ENCODE measurements at places on chromosomes 6 and 20.

GRCh38 chr20:64209148-64209547 is 44.9 kb downstream of the MYT1 start:
- DNase-seq, result no peak

DNA sequence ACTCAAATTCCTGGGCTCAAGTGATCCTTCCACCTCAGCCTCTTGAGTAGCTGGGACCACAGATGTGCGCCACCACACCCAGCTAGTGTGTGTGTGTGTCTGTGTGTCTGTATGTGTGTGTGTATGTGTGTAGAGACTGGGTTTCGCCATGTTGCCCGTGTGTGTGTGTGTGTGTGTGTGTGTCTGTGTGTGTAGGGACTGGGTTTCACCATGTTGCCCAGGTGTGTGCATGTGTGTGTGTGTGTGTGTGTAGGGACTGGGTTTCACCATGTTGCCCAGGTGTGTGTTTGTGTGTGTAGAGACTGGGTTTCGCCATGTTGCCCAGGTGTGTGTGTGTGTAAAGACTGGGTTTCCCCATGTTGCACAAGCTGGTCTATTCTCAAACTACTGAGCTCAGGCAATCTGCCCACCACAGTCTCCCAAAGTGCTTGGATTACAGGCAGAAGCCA is 28.3 kb downstream of the CDK5RAP1 start:
- no peak for DNase-seq

- no peak for DNase-seq
These were observed 23.7 kb upstream of the PPP1R14C start for GRCh38 chr6:150119173-150119572.

DNA sequence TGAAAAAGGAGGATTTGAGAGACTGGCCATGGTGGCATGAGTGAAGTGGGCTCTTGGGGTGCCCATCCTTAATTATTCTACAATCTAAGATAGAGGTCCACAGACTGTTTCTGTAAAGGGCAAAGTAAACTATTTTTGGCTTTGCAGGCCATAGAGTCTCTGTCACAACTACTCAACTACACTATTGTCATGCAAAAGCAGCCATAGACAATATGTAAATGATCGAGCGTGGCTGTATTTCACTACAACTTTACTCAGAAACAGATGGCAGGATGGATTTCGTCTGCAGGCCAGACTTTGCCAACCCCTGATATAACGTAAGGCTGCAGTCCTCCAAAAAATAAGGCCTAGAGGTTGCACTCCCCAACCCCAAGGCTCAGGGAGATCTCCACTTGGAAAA is 58.2 kb upstream of the NAA20 start:
- DNase-seq, result no peak

GRCh38 chr20:34561661-34562060 is 3.1 kb downstream of the MAP1LC3A start:
- DNase-seq, result no peak

DNA sequence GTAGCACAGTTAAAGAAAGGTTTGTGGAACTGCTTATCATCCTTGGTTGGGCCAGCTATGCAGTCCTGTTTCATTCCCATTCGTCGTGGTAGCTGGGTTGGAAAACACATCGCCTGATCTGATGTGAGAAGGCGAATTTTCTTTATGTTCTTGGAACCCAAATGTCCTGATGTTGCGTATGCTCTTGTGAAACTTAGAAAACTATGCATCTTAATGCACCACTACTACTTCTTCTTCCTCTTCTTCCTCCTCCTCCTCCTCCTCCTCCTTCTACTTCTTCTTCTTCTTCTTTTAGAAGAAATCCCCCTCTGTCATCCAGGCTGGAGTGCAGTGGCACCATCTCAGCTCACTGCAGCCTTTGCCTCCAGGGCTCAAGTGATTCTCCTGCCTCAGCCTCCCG is 381.6 kb downstream of the UTRN start:
- no peak for DNase-seq

GRCh38 chr20:16955462-16955861 is 207.3 kb downstream of the OTOR start:
- no peak for DNase-seq

DNA sequence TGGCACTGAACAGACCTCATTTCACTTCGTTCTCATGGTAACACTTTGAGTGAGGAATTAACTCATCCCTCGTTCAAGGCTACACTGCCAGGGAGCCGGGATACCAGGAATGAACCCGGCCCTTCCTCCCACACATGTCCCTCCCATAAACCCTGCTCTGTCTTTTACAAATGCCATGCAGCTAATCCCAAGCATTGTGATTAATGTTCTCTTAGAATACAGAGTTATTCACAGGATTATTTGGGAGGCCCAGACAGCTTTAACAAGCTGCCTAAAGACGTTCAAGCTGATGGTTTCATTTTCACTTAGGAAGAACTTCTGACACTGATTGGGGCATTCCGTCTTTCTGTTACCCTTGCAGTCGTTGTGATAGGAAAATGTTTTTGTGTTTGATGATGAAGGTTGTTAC is 42.5 kb upstream of the CD83 start:
- no peak for DNase-seq

- no peak for DNase-seq
These were observed 155.0 kb upstream of the CITED2 start for GRCh38 chr6:139529420-139529819.

- no peak for DNase-seq
These were observed 82.6 kb upstream of the SPTLC3 start for GRCh38 chr20:12925863-12926793.

- DNase-seq, result peak; percentile 33
These were observed 137.4 kb upstream of the HDAC2 start for GRCh38 chr6:114108119-114109002.

DNA sequence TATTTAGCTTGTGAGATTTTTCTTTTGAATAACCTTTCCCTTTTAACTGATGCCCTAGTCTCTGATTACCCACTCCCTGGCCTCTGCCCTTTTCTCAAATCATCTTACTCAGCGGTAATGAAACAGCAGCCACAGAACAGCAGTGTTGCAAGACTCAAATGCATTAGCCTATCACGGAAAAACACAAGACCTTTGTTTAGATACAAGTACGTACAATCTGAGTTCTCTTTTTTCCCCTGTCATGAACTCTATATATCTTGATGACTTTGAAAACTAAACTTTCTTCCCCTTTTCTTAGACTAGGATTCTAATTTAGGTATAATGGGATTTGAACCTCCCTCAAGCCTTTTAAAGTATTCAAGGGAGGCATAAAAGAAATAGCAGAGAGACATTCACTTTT is 1034.9 kb downstream of the EYS start:
- DNase-seq, result no peak

DNA sequence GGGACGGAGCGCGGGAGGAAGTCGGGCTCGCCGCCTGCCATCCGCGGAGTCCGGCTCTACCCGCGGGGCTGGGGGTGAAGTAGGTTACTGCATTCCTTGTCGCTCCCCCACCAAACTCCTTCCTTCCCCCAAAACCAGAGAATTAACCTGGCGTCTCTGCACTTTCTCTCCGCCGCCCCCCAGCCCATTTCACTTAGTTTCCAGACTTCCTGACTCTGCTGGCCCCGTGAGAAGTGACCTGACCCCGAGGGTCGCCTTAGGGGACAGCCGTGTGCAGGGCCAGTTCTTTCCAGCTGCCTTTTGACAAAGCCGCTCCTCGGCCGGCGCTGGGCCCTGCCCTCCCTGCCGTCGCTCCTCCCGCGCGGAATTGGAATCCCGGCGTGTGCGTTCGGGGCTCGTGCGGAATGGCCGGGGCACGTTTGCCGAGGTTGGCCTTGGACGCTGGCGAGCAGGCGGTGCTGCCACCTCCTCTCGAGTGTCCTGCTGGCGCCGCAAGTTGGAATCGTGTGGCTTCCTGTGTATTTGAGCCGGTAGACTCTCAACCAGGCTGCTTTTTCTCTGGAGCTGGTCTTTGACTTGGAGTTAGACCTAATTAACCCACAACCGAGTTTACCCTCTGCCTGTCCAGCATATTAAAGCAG is 650 bp downstream of the DCBLD1 start:
- no peak for DNase-seq

DNA sequence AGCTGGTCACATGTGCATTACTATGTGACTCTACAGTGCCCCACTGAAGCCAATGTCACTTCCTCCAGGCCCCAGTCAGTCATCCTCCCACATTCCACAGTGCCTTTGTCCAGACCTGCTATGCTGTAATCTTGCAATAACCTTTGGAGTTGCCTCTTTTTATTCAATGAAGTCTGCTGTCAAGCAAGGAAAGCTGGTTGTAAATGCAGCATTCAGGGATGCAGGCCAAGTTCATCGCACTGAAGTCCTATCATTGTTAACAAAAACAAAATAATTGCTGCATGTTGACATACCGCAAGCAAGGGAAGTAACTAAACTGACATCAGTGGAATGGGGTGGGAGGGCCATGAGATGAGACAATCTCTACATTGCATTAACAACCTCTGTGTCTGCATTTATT is 131.2 kb upstream of the CDYL start:
- no peak for DNase-seq

DNA sequence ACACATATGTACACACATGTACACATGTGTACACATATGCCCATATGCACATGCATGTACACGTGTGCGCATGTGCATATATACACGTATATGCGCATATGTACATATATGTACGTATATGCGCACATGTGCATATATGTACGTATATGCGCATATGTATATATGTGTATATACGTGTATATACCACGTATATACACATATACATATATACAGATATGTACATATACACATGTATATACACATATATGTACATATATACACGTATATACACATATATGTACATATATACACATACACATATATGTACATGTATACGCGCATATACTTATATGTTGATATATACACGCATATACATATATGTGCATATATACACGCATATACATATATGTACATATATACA is 8.9 kb upstream of the SNAP91 start:
- DNase-seq, result no peak

DNA sequence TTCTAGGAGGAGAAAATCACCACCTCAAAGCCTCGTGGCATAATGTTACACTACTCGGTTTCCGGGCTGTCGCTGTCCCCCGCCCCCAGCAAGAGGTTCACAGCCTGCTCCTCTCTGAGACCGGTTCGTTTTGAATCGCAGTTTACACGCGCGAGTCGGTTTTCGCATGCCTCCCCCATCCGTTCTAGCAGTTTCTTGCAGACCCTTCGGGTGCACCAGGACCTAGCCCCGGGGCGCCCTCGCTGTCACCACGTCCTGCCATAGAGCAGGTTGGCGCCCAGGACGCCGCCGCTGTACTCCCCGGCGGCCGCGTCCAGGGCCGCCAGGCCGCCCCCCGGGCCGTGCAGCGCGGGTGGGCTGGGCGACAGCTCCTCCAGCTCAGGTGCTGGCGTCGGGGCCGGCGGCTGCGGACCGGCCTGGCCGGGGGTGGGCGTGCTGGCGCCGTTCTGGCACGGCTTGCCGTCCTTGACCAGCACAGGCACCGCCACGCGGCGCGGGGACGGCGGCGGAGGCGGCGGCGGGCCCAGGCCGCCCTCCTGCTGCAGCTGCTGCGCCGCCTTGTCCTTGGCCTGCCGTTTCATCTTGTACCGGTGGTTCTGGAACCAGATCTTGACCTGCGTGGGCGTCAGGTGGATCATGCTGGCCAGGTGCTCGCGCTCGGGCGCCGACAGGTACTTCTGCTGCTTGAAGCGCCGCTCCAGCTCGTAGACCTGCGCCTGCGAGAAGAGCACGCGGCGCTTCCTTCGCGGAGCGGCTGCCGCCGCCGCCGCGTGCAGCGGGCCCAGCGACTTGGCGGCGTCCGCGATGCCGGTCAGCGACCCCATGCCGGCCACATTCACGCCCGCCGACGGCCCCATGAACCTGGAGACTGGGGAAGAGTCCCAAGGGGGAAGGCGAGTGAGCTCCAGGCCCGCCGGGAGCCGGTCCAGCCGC is 1.4 kb downstream of the NKX2-4 start:
- no peak for DNase-seq
